ENCODE measurements at places on chromosomes 2 and 18. TPM values are rescaled to one million over a fixed set of nuclear protein-coding genes. Genes with fewer than 3 reads are reported as not detected.
A peak's percentile ranks its signal among the peaks of the same experiment; 100 is the strongest.

- no peak for ATAC-seq
- no peak overlapping the region for H3K4me3 ChIP-seq
- H3K27me3 ChIP-seq, result no peaks in the 10 kb centered on the region
- no peak overlapping the region for H3K27ac ChIP-seq
Measured at GRCh38 chr2:223465793-223466192, 136.4 kb downstream of the SCG2 start.

- ATAC-seq, result peak; percentile 73
Measured at GRCh38 chr2:54579682-54580620, 123.8 kb downstream of the SPTBN1 start.

- no peak for ATAC-seq
- no peak overlapping the region for H3K27ac ChIP-seq
- peaks cover 18% of the 10 kb centered on the region for H3K4me1 ChIP-seq
- peaks cover 7% of the 10 kb centered on the region for H3K36me3 ChIP-seq
Measured at GRCh38 chr2:156448766-156449165, 12.6 kb downstream of the GPD2 start.

GRCh38 chr18:51448949-51449348, 251.5 kb upstream of the MEX3C start:
- no peaks in the 10 kb centered on the region for H3K36me3 ChIP-seq
- no peaks in the 10 kb centered on the region for H3K4me1 ChIP-seq

DNA sequence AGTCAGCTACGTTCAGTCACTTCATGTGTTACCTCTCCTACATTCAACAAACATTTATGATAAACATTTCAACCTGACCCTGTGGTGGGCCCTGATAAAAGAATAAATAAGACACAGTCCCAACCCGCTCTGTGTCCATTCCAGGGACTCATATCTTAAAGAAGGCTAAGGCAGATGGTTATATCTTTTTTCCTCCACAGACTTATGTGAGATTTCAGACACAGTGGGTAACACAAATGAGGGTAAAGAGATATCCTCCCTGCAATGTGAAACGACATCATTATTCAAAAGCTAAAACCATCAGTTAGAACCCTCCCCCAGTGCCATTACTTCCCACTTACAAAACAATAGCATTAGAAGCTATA, 11.1 kb upstream of the HNRNPLL start:
- peak overlapping the region; percentile 40 for H3K27ac ChIP-seq
- peaks cover 29% of the 10 kb centered on the region for H3K4me1 ChIP-seq
- no peak for ATAC-seq
- no peaks in the 10 kb centered on the region for H3K27me3 ChIP-seq

- no peak overlapping the region for H3K27ac ChIP-seq
- no peak for ATAC-seq
- H3K4me1 ChIP-seq, result no peaks in the 10 kb centered on the region
Measured at GRCh38 chr2:163347982-163348856, 387.6 kb downstream of the FIGN start.

DNA sequence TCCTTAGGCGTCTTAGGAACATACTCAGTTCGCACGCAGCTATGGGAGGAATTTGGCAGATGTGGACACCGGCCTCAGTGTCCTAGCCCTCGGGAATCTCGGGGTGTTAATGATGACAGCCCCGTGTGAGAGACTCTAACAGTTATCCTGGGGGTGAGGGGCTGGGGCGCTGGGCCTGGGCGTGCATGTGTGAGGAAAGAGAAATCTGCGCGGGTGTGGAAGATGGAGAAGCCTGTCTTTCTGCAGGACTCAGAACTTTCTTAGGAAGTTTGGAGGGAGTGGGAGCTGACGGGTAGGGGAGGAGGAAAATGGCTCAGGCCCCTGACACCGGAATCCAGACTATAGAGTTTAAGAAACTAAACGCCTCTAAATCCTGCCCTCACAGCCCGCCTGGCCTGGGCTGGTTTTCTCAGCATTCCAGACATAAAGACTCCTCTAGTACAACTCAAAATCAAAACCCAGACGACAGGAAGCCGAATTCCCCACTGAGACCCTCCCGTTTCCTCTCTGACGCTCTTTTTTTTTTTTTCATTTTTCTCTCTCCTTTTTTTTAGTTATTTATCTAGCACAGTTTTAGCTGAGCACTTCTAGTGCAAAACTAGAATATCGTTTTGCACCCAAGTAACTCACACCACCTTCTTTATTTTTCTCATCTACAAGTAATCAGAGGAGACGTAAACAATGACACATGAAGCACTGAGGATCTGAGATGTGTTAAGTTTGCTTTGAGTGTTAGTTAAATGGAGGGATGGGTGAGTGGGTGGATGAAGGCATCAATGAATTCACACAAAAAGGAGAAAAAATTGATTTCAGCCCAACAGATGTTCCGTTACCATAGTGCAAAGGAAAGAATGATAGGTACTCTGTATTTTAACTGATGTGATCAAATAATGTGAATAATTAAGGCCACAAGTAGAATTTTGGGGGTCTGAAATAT, 1.2 kb upstream of the HAAO start:
- H3K4me3 ChIP-seq, result peak overlapping the region; percentile 41
- no peak overlapping the region for H3K27ac ChIP-seq
- no peak for ATAC-seq
- peaks cover 7% of the 10 kb centered on the region for H3K36me3 ChIP-seq

- no peak overlapping the region for H3K4me3 ChIP-seq
- no peaks in the 10 kb centered on the region for H3K36me3 ChIP-seq
- H3K27me3 ChIP-seq, result peaks cover 2% of the 10 kb centered on the region
- H3K4me1 ChIP-seq, result no peaks in the 10 kb centered on the region
- no peak overlapping the region for H3K27ac ChIP-seq
Measured at GRCh38 chr2:236114959-236115358, 53.2 kb downstream of the GBX2 start.

GRCh38 chr2:41320491-41320890, 727.3 kb upstream of the PKDCC start:
- ATAC-seq, result no peak
- H3K4me3 ChIP-seq, result no peak overlapping the region
- H3K27ac ChIP-seq, result no peak overlapping the region

SERPINB12 gene
- total RNA-seq, result not detected

- no peak overlapping the region for H3K4me3 ChIP-seq
- no peak for ATAC-seq
- peaks cover 11% of the 10 kb centered on the region for H3K27me3 ChIP-seq
Measured at GRCh38 chr2:23269747-23270146, 115.2 kb upstream of the KLHL29 start.

ABCG5 gene
- not detected for total RNA-seq

DNA sequence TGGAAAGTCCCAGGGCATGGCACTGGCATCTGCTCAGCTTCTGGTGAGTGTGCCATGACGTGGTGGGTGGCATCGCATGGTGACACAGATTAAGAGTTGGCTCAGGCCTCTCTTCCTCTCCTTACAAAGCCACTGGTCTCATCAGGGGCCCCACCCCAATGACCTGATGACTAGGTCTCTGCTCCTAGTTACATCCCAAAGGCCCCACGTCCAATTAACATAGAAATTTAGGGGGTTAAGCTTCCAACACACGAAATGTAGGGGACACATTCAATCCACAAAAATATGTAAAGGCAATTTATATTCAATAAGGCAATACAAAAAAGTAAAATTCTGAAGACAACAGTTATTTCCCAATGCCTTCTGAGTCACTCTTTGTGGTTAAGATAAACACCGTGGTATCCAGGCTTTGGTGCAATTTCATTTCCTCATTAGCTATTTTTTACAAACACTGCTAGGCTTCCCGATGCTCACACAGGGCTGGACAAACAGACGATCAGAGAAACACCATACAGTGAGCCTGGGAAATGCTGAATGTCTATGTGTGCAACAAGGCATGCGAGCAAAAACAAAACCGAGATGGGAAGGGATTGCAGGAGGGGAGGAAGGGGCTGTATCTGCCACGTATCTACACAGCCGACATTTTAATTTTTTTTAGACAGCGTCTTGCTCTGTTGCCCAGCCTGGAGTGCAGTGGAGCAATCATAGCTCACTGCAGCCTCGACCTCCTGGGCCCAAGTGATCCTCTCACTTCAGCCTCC, 67.2 kb downstream of the MBP start:
- peak overlapping the region; percentile 88 for H3K4me3 ChIP-seq
- ATAC-seq, result peak; percentile 37
- no peaks in the 10 kb centered on the region for H3K27me3 ChIP-seq
- peak overlapping the region; percentile 100 for H3K27ac ChIP-seq
- peaks cover 77% of the 10 kb centered on the region for H3K4me1 ChIP-seq
- H3K36me3 ChIP-seq, result peaks cover 92% of the 10 kb centered on the region

GRCh38 chr2:71395471-71395870, 57.9 kb upstream of the DYSF start:
- H3K27me3 ChIP-seq, result no peaks in the 10 kb centered on the region
- no peak overlapping the region for H3K4me3 ChIP-seq
- ATAC-seq, result no peak

DNA sequence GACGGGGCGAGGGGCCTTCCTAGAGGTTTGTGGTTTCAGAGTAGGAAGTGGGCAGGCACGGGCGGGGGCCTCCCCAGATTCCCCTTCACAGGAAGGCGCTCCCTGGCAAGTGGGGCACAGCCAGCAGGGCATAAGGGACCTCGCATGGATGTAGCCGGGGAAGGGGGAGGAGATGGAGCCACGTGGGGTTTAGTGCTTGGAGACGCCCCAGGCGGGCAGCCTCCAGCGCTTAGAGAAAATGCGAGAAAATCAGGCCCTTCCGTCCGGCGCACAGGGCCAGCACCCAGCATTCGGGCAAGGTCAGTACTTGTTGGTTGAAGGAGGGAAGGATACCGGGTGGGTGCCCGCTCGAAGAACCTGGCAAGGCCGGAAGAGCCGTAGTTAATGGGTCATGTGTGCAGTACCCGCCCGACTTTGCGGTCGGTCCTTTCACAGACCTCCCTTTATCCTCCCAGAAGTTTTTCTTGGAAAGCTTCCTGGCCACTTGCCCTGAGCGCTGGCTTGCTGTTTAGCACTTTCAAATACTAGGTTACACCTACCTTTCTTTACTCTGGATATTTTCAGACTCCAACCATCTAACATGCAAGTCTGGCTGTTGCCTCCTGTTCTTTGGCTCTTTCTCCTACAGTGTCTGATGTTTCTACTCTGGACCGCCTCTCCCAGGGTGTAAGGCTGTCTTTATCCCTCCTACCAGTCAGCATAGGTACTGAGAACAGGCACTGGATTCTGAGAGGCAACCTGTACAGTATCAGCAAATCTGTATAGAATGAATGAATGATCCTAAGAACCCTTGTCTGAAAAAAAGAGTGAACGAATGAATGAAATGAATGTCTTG, 78.1 kb downstream of the CIB4 start:
- no peak overlapping the region for H3K27ac ChIP-seq
- ATAC-seq, result no peak
- H3K4me3 ChIP-seq, result no peak overlapping the region
- H3K36me3 ChIP-seq, result no peaks in the 10 kb centered on the region
- H3K4me1 ChIP-seq, result no peaks in the 10 kb centered on the region

CACNB4 gene
- total RNA-seq, result 0.16 TPM

All from activated T-helper 17 cell treated with anti-CD3 and anti-CD28 coated beads, Interleukin-2, amount 50 U/mL, for 72 hours (primary cell).